ENCODE measurements at places on chromosomes 5 and 9. TPM values are rescaled to one million over a fixed set of nuclear protein-coding genes. Genes with fewer than 3 reads are reported as not detected.

The CTSV gene
- 41.7 TPM for total RNA-seq

The LMX1B gene
- 1.8 TPM for total RNA-seq

The SOX30 gene
- total RNA-seq = not detected

The MYO10 gene
- 9.4 TPM for total RNA-seq

The RFESD gene
- 5.3 TPM for total RNA-seq

The CCNO gene
- total RNA-seq = 4.9 TPM

The KCNN2 gene
- total RNA-seq = not detected

The TMEM167A gene
- 122 TPM for total RNA-seq

The SV2C gene
- total RNA-seq = not detected

The DRD1 gene
- not detected for total RNA-seq

The NSG2 gene
- not detected for total RNA-seq

The TPPP gene
- 0.05 TPM for total RNA-seq

The TUSC1 gene
- 31.2 TPM for total RNA-seq

The CBY3 gene
- total RNA-seq = not detected

The C5orf63 gene
- total RNA-seq = 1.6 TPM

The ADAMTS2 gene
- 0.79 TPM for total RNA-seq

The MARCOL gene
- total RNA-seq = not detected

The KDM4C gene
- total RNA-seq = 10.7 TPM

The CDH9 gene
- total RNA-seq = not detected

The MRRF gene
- total RNA-seq = 120 TPM

The TTC16 gene
- 0.05 TPM for total RNA-seq

The ZBTB43 gene
- 13.3 TPM for total RNA-seq

The PCDHA11 gene
- 0.10 TPM for total RNA-seq

The SLC45A2 gene
- total RNA-seq = not detected

The TMEM215 gene
- total RNA-seq = not detected

The C5orf22 gene
- 41.4 TPM for total RNA-seq
